ENCODE measurements at places on chromosomes 12 and 14.

DNA sequence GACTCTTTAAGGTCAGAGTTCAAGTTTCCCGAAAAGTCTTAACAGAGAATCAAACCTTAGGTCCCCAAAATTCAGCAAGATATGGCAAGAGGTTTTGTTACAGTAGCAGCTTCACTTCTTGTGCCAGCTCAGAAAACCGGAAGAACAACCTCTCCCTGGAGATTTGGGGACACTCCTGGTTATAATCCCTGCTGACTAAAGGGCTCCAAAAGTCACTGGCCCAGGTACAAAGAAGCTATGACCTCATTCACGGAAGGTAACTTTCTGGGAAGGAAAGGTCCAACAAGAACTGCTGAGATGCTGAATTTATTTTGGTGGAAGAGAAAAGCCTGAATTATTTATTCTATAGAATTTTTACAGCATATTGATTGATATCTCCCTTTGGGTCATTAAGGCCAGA lies 55.6 kb upstream of the DIO2 start:
- no peak for DNase-seq

DNA sequence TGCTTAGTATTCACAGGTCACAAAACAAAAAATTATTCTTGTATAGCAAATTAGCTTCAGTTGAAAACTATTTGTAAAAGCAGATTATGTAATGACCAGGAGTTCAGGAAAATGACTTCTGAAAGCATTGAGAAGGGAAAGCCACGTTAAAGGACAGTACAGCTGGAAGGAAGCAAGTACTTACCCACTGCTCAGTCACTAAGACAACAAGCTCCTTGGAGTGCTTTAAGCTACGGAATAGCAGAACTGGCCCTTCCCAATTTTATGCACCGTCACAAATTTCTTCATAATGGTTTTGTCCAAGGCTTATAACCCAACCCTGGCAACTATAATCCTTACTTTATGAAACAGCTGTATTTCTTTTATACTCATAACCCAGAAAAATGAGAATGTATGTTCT lies 13.0 kb upstream of the SNAPC1 start:
- peak; percentile 83 for DNase-seq

- DNase-seq: no peak
Observed at GRCh38 chr12:103875666-103876065, 34.6 kb upstream of the NT5DC3 start.

DNA sequence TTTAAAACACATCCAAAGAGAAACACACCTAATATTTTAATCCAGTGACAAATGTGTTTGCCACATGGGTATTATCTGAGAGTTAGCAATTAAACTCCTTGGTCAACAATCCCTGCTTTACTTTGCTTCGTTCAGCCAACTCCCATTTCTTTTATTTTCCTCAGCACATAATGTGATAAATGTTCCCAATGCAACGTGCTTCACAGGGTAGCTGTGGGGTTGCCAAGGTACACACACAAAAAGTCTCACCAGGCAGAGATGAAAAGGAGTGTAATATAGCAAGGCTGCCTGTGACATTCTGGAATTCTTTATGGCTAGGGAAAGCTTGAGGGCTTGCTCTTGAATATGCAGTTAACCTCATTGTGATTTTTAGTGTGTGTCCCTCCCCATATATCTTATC lies 208.0 kb upstream of the DIO2 start:
- no peak for DNase-seq

DNA sequence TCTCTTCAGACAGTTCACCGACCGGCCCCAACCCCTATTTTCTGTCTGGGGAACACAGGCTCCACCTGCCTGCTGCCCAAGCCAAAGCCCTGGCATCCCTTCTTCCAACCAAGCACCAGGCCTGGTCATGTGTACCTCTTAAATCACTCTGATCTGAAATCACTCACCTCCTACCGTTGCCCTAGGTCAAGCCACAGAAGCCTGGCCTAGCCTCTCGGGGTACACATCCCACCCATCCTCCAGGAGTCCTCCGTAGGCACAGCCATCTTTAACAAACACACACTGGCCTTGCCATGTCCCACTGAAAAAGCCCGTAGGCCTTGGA lies 81.8 kb downstream of the IRF2BPL start:
- no peak for DNase-seq

DNA sequence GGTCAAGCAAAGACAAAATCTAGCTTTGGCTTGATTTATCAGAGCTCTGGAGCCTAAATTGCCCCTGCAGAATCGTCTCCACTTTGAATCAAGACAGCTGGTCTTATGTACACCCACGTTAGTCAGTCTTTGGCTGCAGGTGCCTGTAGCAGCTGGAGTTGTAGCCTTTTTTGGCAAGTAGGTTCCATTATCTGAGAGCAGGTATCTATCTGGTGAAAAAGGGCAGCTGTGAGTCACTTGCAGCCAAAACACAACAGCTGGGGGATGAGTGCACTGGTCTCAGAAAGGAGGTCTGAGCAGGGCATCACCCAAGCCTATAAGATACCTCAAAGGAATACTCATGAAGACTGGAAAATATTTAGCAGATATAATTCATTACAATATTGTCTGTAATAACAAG lies 43.6 kb upstream of the KCNH5 start:
- DNase-seq: no peak

DNA sequence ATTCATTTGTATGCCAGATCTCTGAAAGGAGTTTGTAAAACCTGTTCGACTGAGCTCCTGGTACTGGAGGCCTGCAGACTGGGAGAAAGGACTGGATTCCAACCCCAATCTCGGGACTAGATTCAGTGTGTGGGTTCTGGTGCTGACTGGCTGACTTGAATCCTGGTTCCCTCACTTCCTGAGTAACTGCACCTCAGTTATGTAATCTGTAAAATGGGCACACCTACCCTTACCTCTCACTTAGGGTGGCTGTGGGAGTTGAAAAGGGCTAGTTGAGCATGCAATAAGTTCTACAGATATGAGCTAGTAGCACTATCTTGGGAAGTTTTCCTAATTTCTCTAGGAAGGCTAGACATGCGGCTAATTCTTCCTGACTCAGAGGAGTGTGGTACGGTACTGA lies 621.3 kb upstream of the TBX3 start:
- DNase-seq: no peak

DNA sequence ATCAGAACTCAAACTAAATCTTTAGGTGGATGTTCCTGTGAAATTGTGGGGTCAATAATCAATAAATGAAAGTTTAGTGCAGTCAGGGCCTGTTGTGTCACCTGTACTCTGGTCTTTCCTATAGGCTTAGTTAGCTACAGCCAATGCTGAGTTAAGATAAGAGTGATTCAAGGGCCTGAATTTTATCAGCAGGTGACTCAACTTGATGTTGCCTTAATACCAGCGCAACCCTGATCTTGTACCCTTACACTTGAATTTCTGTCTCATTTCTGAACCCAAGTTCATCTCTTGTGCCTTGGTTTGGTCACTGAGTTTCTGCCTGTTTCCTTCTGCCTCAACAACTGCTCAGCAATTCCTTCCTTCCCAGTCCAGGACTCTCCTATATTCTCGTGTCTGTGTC lies 157.0 kb upstream of the E2F7 start:
- no peak for DNase-seq

DNA sequence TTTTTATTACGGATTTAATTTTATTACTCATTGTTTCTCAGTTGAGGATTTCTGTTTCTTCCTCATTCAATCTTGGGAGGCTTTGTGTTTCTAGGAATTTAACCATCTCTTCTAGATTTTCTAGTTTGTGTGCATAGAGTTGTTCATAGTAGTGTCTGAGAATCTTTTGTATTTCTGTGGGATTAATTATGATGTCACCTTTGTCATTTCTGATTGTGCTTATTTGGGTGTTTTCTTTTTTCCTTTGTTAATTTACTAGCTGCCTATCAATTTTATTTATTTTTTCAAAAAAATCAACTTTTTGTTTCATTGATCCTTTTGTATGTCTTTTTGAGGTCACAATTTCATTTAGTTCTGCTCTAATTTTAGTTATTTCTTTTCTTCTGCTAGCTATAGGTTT lies 75.9 kb downstream of the IFNG-AS1 start:
- no peak for DNase-seq

DNA sequence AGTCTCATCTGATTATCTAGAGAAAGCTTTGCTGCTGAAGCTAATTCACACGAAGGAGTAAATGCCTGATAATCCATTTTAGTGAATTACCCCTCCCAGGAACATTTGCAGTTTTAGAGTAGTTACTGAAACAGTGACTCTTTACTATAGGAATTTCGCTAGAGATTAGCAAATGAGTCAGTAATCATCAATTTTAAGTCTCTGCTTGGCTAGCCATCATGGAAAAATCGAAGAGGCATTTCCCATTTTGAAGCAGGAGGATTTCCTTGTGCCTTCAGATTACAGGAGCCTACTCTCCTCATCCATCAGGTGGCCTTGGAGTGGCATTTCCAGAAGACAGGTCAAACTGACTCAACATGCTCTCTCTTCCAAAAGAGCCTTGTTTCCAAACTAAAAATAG lies 154.5 kb downstream of the EGLN3 start:
- peak; percentile 46 for DNase-seq

DNA sequence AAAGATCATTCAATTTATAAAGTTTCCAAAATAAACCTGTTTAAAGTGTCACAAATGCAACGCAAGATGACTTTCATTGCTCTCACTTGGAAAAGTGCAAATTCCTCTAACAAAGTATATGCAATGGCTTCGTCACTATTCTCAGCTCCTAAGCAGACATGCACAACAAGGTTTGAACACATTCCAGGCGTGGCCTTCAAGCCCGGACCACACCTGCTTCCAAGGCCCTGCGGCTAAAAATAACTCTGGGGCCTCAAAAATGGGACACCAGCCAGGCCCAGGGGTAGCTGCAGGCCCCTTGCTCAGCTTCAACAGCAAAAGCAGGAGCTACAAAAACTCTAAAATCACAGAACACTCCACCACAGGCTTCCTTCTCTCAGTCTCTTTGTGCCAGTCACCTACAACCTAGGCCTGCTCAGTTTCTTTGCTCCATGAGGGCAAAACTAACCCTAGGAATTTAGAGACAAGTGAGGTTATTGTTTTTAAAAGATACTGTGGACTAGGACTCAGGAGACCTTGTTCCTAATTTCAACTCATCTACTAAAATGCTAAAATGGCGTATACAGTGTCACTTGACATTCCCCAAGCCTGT lies 29.3 kb downstream of the DUSP16 start:
- no peak for DNase-seq

GRCh38 chr14:93686268-93686667 lies 102.0 kb downstream of the PRIMA1 start:
- DNase-seq: no peak

DNA sequence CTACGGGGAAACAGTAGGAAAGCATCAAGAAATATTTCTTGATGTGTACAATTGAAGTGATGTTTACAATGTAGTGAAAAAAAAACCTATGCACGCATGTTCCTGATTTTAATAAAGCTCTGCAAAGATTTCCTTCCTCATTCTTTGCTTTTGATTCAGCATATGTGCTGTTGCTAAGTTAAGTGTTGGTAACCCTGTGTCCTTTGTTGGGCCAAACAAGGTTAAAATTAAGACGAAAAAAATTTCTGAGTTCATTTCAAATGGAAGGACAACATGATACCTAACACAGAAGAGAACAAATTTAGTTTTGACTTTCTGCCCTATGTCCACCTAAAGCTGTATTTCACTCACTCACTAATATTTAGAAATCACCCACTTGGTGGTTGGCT lies 62.8 kb downstream of the PPP2R5C start:
- no peak for DNase-seq

DNA sequence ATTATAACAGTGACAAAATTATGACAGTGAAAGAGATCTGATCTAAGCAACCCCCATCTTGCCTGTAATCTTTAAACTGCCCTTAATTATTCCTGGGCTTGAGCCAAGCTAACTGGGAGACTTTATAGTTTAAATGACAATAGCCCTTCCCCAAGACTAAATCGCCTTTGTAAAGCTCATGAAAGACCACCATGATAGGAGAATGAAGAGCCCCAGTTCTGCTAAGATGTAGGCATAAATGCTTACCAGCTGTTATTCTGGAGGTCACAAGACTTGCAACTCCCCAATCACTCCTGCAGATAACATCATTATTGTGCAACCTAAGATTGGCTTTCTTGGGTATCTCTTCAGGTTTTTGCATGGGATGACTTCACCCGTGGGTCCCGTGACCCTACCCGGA lies 599.7 kb downstream of the KCNH5 start:
- no peak for DNase-seq

DNA sequence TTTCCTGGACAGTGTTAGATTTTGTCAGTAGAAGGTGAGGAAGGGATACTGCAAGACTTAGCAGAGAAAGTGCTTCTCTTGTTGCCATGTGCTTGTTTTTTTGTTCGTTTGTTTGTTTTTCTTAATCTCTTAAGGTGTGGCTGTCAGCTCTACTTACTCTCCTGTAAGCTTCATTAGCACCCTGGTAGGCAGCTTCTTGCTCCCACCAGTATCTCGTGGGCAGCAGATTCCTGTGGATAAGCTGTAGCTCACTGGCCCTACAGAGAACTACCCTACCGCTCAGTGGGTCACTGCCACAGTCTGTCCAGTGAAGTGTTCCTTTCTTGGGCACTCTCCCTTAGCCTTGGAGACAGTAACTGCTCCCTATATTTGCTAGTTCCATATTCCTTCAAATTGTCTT lies 30.1 kb downstream of the VRK1 start:
- no peak for DNase-seq

- no peak for DNase-seq
Observed at GRCh38 chr12:92290350-92290695, 144.7 kb upstream of the BTG1 start.

- peak; percentile 74 for DNase-seq
Observed at GRCh38 chr12:91774434-91774921, 371.2 kb downstream of the BTG1 start.

- DNase-seq: peak; percentile 96
Observed at GRCh38 chr12:122064780-122065588, 13.6 kb upstream of the MLXIP start.

- peak; percentile 36 for DNase-seq
Observed at GRCh38 chr14:72892879-72893635, 844 bp downstream of the DPF3 start.

GRCh38 chr12:129961856-129962255 lies 58.0 kb upstream of the TMEM132D start:
- DNase-seq: no peak

- no peak for DNase-seq
Observed at GRCh38 chr12:75103822-75104221, 105.8 kb downstream of the KCNC2 start.

DNA sequence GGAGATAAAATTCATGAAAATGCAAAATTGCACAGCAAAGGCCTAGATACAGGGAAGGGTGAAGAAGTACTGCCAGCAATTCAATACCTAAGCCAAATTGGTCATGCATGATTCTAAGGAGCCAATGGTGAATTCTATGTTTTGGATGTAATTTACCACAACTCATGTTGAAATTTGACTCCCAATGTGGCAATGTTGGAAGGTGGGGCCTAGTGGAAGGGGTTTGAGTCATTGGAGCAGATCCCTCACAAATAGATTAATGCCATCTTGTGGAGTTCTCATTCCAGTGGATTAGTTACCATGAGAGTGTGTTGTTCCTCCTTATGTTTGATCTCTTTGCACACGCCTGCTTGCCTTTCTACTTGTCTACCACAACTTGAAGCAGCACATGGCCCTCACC lies 194.0 kb upstream of the ALG10 start:
- no peak for DNase-seq

DNA sequence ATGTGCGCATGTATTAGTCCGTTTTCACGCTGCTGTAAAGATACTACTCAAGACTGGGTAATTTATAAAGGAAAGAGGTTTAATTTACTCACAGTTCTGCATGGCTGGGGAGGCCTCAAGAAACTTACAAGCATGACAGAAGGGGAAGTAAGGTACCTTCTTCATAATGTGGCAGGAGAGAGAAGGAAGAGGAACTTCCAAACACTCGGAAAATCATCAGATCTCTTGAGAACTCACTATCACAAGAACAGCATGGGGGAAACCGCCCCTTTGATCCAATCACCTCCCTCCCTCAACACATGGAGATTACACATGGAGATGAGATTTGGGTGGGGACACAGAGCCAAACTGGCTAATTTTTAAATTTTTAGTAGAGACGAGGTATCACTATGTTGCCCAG lies 41.8 kb upstream of the SNX6 start:
- no peak for DNase-seq
